ENCODE measurements at places on chromosomes 7 and 10. TPM values are rescaled to one million over a fixed set of nuclear protein-coding genes. Genes with fewer than 3 reads are reported as not detected.

- no peak for DNase-seq
These were observed 5.8 kb downstream of the LIPJ start for GRCh38 chr10:88592381-88592780.

- DNase-seq = no peak
These were observed 63.2 kb upstream of the AMPH start for GRCh38 chr7:38694326-38694725.

CEP41 gene
- 14.3 TPM for total RNA-seq

TES gene
- total RNA-seq = 63.4 TPM

- DNase-seq = peak; percentile 69
These were observed 56.0 kb downstream of the LGI1 start for GRCh38 chr10:93813507-93814465.

GRCh38 chr7:37196676-37197075 lies 252.0 kb downstream of the ELMO1 start:
- no peak for DNase-seq

NUTM2E gene
- total RNA-seq = 0.46 TPM

- DNase-seq = no peak
These were observed 143.5 kb upstream of the UNC5B start for GRCh38 chr10:71068861-71069271.

All from endothelial cell (in vitro differentiated cells).